ENCODE measurements at places on chromosomes 5 and 9.
A peak's percentile ranks its signal among the peaks of the same experiment; 100 is the strongest.

GRCh38 chr5:68405784-68406743, 190.5 kb downstream of the PIK3R1 start:
- DNase-seq, result no peak

- no peak for DNase-seq
These were observed 67.1 kb upstream of the SSBP2 start for GRCh38 chr5:81817980-81818379.

DNA sequence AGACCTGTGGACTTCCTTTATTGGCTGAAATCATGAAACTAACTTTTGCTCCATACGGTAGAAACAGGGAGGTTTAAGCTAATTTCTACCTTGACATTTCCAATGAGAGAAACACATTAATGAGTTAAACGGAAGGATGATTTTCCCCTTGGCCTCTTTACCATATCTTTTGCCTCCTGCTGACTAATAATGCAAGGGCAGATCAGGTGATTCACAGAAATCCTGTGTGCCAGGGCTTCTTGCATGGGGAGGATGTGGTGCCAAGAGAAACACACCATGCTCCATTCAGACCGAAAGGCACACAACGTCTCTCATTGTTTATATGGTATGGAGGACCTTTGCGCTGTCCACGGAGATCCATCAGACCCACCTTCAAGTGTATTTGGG, 17.4 kb upstream of the PRLR start:
- peak; percentile 1 for DNase-seq

DNA sequence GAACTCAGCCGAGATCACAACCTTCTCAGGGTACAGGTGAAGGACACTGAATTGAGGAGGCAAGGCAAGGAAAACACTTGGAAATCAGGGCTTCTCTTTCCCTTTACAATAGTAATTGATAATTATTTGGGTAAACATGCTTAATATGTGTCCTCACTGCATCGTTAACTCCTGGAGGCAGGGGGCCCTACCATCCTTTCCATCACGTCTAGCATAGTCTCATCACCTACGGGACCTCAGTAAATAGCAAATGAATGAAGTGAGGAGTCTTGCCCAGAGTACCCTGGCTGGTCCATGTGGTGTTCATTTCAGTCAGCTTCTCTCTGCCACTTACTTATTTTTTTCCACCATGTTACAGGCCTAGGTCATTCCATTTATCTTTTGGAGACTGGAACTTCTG, 2.3 kb downstream of the F2RL1 start:
- DNase-seq, result no peak

- DNase-seq, result no peak
These were observed 558.6 kb upstream of the SGCD start for GRCh38 chr5:155768332-155768731.

DNA sequence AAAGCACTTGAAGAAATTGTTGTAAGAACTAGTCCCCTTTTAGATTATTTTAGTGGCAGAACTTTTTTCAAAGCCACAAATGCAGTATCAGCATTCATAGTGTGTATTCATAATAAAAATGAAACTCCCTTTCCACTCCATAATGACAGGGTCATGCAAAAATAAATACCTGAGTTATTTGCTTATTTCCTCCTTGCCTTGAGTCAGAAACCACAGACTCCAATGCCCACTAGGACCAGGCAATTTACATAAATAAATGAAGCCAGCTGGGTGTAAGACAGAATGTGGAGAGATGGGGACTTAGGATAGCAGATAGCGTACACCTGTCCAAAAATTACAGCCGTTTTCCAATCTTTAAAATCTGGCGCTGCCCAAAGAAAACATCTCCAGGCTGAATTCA, 417.8 kb downstream of the TMEM161B start:
- no peak for DNase-seq

DNA sequence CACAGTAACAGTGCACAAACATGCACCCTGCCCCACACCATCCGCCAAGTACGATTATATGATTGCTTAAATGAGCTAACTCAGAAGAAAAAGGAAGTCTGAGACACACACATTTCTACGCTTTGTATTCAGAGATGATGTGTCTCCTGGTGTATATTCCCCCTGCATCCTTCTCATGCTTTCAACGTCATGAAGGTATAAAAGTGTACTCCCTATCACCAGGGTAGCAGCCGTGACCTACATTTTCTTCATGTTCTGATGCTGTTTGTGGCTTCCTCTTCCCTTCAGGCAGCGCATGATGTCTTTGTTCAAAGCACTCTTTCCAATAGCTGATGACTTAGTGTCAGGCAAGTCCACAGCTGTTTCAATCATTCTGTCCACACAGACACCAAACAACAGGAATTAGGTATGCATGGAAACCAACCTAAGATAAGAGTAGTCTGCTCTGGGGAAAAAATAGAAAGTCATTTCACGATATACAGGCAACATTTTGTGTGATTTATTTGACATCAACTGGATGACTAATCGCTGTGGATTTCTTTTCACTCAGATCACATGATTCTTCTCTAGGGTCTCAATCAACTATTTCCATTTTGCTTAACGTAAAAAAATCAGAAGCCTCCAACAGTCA, 269.4 kb upstream of the PTGER4 start:
- DNase-seq, result peak; percentile 86

- no peak for DNase-seq
These were observed 720 bp downstream of the NUDT12 start for GRCh38 chr5:103561685-103562452.

DNA sequence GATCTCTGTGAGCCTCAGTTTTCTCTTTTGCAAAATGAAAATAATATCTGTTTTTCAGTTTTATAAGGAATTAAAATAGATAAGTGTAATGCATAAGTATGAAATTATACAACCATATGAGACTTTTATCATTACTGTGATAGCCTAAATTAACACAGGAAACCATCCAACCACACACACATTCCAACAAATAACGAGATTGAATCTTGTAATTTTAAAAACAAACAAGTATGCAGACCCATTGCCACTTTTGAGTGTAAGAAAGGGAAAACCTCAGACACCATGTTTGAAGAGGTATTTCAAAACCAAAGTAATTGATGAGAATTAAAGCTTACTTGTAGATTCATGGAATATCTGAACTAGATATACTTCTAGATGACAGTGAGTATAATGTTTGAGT, 32.0 kb downstream of the XRCC4 start:
- no peak for DNase-seq

DNA sequence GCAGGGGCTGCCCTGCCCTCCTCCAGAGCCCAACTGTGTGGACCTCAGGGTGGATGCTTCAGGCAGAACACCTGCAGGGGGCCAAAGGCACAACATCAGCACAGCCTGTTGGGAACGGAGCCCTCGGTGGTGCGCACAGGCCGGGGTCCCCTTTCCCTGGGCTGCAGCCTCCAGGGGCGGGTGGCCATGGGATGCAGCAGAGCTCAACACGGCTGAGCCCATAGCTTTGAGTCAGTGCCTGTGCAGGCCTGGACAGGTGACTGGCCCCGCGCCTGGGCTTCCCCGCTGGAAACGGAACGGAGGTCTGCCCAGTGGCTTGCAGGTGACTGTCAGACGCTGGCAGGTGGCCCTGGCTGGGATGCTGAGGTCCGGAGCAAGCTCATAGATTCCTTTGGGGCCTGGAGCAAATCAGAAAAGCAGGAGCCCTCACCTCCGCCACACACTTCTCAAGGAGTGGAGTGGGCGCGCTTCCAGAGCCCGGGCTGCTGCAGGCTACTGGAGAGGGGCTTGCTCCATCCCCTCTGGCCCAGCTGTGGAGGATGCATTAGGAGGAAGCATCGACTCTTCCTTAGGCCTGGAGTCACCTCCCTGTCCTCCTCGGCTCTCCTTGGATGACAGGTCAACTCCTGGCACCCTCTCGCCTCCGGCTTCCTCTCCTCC, 69.8 kb upstream of the RNU6ATAC start:
- DNase-seq, result no peak

- DNase-seq, result peak; percentile 28
These were observed 27.4 kb downstream of the PTPA start for GRCh38 chr9:129138476-129139232.

GRCh38 chr9:99187311-99187710, 34.4 kb downstream of the ALG2 start:
- no peak for DNase-seq

GRCh38 chr5:134877159-134877558, 3.0 kb downstream of the TXNDC15 start:
- DNase-seq, result no peak

DNA sequence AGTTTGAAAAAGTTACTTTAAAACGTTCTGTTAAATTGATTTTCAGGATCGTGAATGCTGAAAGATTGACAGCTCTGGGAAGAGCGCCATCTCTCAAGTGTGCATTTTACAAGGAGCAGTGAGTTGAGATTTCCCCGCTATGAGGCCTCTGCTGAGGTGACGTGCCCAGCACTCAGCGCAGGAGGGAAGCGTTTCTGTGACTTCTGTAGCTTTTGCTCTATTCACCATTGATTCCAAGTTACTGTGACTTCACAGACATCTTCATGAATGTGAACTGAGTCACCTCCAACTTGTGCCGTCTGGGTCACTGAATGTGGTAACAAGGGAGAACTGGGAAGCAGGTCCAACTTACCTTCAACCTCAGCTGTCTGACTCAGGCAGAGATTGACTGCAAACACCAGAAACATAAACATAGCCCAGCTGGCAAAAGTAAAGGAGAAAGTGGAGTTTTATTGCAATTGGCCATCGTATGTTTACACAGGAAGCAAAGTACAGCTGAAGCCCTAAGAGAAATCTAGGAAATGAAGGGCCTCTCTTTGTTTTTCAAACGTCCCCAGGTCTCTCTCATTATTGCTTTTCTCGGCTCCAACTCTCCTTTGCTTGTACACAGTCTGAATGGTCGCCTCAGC, 428.8 kb upstream of the CLINT1 start:
- DNase-seq, result peak; percentile 82

GRCh38 chr5:80707645-80708044, 52.9 kb upstream of the DHFR start:
- DNase-seq, result no peak

GRCh38 chr9:37593883-37594448, 1.6 kb upstream of the TOMM5 start:
- no peak for DNase-seq

DNA sequence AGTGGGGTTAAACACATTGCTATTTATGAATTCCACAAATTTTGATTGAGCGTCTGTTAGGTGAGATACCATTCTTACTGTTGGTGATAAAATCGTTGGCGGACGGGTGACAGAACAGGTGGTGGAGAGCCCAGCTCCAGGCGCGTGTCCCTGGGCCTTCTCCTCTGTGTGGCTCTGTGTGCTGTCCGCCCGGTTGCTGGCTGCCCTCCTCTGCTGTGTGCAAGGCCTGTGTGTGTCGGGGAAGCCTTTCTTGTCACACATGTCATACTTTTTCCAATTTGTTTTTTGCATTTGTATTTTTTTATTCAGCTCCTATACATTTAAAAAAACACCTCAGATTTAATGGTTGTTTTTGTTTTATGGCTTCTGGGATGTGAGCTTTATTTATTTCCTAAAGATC, 33.9 kb downstream of the TENT4A start:
- no peak for DNase-seq
